ENCODE measurements at places on chromosomes 1 and 21.
A peak's percentile ranks its signal among the peaks of the same experiment; 100 is the strongest.

DNA sequence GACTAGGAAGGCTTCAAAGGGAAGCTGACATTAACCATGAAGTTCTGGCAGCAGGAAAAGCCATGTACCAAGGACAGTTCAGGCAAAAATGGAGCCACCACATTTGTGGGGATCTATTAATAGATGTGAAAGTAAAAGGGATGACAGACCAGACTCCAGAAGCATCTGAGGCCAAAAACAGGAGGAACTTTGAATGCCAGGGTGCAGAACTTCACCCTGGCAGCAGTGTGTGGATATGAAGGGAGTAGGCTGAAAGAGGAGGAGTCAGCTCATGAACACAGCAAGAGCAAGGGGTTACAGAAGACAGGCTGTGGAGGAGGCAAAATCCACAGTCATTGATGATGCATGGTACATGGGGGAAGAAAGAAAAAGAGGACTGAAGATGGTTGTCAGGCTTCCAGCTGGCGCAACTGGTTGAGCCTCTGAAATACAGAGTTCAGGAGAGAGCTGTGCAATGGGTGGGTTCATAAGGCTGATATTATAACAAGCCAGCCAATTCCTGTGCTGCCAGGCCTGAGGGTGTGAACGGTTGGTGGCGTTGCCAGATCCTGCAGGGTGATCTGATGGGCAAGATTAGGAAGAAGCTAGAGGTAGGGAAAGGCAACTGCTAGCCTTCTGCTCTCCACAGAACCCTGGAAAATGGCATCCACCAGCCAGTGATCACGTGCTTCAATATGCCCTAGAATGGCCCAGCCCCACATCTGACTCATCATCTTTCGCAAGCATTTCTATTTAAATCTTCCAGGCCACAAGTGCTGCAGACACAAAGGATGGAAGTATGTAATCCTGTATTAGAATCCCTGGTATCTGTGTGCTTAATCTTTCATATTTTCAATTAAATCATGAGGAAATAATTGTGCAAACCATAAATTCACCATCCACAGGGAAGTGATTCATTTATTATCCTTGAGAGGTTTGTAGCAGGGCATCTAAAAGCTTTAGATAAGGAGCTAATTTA is 81.9 kb downstream of the SLC25A24 start:
- DNase-seq, result no peak

DNA sequence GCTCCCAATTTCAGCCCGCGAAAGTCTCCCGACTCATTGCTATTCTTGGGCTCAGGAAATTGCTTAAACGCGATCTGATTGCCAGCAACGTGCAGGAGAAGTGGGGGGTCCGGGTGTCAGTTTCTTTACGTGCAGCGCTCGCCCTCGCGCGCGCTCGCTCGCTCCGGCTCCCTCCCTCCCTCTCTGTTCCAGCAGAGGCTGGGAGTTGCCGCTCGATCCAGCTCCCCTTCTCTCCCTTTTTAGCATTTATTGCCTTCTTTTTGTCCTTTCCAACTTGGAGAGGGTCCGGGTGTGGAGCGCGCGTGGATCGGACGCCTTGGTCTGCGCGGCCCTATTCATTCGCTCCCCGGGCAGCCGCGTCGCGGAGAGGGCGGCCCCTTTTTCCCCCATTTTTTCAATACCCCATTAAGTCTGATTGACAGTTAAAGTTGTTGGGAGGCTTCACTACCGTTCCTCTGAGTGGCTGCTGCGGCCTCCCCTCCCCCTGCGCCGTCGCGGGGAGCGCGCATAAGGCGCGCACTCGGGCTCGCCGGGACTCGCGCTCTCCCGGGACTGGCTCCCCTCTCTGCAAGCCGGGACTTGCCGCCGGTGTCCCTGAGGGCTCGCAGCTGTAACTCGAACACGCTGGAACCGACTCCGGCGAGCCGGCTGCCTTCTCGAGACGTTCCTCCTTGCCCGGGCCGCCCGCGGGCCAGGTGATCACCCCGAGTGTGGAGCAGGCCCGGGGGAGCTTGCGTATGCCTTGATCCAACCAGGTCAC is at the start of gene DHRS3:
Gene DHRS3 (minus strand): TSS at position 310 of the 760 bp plus-strand sequence. CDS start 862 bp downstream, outside the sequence.
- DNase-seq, result peak; percentile 58

DNA sequence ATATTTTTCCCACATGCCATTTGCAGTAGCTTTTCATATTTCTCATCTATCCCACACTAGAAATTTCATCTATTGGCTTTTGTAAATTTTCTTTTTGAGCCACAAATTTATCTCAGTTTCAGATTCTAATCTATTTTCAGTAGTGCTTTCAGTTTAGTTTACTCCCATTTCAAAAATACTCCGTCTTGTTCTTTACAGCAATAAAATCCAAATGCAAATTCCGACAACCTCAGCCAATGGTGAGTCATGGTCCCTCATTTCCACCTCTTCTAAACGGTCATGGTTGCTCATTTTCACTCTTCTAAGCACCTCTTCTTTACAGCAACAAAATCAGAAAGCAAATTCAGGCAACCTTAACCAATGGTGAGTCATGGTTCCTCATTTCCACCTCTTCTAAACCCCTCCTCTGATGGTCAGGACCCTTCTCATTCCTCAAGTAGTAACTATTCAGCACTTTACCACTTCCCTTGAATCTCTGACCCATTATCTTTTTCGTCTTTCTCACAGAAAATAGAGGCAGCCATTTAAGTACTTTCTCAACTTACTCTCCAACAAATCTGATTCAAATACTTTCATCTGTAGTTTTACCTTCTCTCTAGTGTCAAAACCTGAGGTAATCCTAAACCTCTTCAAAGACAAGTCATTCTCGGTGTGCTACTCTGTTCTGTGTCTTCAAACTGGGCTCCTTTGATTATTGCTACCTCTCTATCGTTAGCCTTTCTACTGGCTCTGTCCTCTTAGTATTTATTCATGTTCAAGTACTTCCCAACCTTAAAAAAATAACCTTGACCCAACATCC is 34.4 kb downstream of the C21orf91 start:
- DNase-seq, result no peak

DNA sequence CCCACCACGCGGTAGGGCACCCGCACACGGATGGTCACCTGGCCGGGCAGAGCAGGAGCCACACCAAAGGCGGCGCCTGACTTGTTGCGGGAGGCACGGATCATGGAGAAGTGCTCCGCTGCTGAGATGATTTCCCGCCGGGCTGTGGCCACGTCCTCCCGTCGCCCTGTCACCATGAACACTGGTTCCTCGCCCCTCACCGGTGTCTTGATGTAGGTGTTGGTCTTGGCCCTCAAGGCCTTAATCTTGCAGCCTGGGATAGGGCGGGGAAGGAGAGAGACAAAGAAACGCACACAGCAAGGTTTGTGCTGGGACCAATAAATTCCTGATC is 4.9 kb downstream of the MEX3A start:
- no peak for DNase-seq

- DNase-seq, result peak; percentile 50
Observed at GRCh38 chr1:37434292-37435225, 39.8 kb upstream of the ZC3H12A start.

GRCh38 chr1:2163205-2163604 is 31.4 kb downstream of the FAAP20 start:
- no peak for DNase-seq

GRCh38 chr1:162596514-162597170 is 35.1 kb downstream of the UAP1 start:
- DNase-seq, result no peak

- no peak for DNase-seq
Observed at GRCh38 chr1:101652484-101652883, 344.2 kb downstream of the OLFM3 start.

GRCh38 chr1:56265216-56265615 is 314.1 kb downstream of the PLPP3 start:
- DNase-seq, result no peak

GRCh38 chr21:46168659-46169386 is 13.4 kb upstream of the FTCD start:
- DNase-seq, result no peak

- no peak for DNase-seq
Observed at GRCh38 chr1:35481229-35481628, 76.0 kb downstream of the KIAA0319L start.

DNA sequence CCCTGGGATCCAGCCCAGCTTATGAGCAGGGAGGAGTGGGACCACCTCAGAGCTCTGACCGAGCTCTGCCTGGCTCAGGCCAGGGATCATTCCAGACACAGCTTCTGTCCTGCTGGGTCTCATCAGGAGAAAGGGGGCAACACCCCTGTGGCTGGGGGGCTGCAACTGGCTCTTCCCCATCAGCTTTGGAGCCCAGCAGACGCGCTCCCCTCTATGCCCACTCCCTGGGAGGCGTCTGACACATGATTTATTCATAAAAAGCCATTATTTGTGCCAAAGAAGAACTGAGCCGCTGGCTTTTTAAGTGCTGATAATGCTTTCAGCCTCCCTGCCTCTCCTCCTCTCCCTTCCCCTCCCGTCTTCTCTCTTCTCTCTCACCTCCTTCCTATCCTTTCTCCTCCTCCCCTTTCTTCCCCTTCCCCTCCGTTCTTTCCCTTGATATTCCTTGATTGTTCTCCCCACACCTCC is 25.0 kb downstream of the FOXO6 start:
- DNase-seq, result no peak

DNA sequence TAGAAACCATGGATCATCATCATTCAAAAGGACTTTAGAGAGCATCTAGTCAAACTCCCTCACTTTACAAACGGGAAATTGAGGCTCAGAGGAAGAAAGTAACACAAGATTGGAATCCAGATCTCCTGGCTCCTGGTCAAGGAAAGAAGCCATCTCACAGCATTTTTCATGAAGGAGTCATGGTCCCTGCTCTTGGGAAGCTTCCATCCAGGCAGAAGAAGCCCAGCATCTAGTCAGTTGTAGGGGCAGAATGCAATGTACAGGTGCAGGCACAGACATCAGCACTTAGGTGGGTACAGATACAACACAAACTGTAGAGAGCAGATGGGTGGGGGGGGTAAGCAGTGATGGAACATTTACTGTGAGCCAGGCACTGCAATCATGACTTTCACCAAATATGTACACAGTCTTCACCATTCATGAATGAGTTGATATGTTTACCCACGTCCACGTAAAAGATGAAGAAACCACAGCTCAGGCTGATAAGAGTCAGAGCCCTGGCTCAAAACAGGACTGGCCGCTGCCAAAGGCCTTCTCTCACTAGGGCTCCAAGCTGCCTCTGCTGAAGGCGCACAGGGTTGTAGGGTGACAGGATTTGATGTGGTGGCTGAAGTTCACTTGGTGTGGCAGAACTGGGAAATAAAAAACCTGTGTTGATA is 44.0 kb downstream of the OPTC start:
- DNase-seq, result no peak

GRCh38 chr1:222049176-222049575 is 307.3 kb upstream of the DUSP10 start:
- DNase-seq, result no peak

DNA sequence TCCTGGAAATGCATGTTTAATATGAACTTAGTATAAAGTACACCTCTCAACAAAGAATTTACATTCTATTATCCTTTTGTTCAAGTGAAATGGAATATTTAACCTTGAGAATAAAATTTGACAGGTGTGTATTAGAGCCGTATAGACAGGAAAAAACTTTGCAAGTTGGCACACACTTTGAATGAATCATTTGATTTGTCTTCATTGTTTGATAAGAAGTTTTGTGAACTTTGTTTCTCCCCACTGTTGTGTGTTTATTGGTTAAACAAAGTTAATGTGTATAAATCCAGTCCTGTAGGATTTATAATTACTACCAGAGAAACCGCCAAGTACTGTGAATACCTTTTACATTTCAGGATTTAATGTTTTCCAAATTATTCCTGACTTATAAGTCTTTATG is 2.0 kb downstream of the SYDE2 start:
- DNase-seq, result no peak

- no peak for DNase-seq
Observed at GRCh38 chr1:56406821-56407220, 172.5 kb downstream of the PLPP3 start.

DNA sequence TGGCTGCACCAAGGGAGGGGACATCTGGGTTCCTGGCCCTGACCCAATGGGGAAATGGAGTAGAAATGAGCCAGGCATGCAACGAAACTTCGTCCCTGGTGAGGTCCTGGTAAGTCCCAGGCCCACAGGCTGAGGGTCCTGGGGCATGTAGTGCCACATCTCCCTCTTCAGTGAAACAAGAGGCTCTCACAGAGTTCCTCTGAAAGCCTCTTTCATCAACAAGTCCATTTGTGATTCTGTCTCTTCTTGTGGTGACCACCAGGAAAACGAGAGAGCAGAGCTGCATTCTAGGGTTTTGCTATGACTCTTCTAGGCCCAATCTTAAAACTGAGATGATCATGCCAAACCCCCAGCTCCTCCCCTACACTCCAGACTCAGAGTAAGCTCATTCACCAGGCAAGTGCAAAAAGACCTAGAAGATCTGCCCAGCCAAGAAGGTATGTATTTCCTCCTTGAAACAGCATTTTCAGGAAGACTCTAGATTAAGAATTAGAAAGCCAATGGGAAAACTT is 24.3 kb upstream of the RNF220 start:
- DNase-seq, result no peak

GRCh38 chr1:20339811-20340457 is 49.3 kb downstream of the VWA5B1 start:
- no peak for DNase-seq

DNA sequence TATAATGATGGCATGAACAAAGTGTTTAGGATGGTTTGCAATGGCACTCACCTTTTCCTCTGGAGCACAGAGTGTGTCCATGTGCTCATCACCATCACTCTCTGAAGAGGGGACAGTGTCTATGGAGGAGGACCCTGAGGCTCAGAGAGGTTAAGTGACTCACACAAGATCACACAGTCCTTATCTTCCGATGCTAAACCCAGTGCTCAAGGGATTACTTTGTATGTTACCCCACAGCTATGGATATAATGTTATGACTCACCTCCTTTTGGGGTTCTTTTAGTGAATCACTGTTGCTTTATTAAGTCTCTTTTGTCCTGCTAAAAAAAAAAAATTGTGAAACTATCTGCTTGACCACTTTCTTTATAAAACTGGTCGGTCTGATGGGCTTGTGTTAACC is 67.6 kb downstream of the TENT5C start:
- no peak for DNase-seq

GRCh38 chr1:173134029-173134428 is 73.1 kb downstream of the TNFSF4 start:
- DNase-seq, result no peak

DNA sequence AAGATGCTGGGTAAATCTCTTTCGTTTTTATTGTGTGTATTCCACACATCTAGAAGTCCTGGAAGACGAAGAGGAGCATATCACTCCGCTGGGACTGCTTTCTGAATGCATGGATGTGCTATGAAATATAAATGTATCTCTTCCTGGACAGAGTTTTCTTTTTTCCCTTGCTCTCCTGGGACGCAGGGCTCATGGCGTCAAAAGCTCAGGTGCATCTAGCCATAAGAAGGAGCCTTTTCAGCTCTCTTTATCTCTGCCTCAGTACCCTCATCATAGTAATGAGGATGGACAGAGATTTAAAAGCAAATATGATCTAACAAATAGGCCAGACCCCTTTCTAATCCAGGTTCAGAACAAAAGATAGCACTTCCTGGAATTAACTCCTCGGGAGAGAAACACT is 27.5 kb upstream of the CASQ2 start:
- DNase-seq, result no peak
